BJ (cell line): ENCODE measurements at places on chromosomes 12 and 14. TPM values are rescaled to one million over a fixed set of nuclear protein-coding genes. Genes with fewer than 3 reads are reported as not detected.

- no peak for DNase-seq
These were observed 156.1 kb downstream of the PTCSC3 start for GRCh38 chr14:36020120-36021029.

DNA sequence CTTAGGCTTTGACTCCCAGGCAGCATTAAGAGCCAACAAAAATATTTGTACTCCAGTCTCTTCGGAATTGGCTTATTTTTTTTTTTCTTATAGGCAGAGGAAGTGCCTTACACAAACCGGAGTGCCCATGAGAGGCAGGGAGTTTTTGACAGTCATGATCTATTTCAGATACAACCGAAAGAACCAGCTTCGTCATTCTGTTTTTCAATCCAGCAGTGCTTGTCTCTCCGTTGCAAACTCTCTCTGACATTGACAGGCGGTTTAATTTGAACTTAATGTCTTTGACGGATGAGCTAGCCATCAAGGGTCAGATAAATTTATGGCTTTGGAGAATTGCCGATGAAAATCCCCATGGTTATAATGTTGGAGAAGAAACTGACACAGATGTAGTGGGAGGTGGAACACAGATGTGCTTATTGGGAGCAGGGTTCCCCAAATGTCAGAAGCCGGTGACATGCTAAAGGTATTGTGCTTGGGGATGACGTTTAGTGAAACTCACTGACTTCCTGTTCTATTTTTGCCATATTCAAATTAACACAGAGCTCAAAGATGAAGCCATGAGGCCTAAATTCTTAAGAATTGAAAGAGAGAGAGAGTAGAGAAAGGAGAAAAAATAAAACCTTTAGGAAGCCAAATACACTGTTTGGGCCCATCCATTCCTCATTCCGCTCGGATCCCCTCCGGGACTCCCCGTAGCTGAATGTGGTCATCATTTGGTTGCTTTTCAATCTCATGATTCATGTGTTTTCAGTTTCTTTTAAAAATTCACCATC is 59.7 kb downstream of the PLXNC1 start:
- no peak for DNase-seq

CDH24 gene
- polyA plus RNA-seq: 9.0 and 14.8 TPM in 2 replicates

PPM1H gene
- 2.3 and 3.6 TPM in 2 replicates for polyA plus RNA-seq

DNA sequence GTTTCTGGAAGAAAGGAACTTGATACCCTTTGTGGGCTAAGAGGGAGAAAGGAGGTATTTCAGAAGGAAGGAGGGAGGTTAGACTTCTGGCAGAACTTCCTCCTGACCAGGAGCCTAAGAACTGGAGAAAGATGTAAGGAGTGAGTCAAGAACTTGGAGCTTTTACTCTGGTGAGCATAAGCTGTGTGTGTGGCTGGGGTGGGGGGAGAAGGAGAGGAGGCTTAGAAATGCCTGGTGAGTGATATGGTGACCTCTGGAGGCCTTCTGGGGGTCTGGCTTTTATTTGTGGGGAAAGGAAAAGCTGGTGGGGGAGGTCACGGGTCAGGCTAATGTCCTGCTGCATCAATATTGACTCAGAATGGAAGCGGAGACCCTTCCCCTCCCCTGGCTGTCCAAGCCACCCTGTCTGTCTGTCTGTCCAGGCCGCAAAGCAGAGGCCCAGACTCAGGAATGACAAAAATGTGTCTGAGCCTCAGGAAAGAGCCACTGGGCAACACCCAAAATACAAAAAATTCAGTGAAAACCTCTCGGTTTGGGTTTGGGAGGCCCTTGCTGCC is 4.8 kb downstream of the LRP1 start:
- no peak for DNase-seq

GLIPR1L1 gene
- polyA plus RNA-seq: not detected in 2 replicates

DNA sequence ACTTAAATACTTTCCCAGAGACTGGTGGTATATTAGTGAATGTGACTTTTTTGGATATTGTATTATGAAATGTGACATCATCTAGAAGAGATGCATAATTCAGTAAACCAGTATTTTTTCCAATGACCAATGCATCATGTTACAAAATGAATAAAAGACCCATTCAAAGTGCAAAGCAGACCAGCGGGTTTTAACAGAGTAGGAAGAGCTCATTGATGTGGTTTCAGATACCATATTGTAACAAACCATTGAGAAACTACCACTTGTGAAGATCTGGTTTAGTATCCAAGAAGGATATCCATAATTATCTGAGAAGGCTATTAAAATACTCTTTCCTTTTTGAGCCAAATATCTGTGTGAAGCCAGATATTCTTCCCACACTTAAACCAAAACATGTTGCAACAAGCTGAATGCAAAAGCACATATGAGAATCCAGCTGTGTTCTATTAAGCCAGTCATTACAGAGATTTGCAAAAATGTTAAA is 47.7 kb downstream of the MVK start:
- DNase-seq: peak; percentile 67
